ENCODE measurements at places on chromosomes 7 and 10.

DNA sequence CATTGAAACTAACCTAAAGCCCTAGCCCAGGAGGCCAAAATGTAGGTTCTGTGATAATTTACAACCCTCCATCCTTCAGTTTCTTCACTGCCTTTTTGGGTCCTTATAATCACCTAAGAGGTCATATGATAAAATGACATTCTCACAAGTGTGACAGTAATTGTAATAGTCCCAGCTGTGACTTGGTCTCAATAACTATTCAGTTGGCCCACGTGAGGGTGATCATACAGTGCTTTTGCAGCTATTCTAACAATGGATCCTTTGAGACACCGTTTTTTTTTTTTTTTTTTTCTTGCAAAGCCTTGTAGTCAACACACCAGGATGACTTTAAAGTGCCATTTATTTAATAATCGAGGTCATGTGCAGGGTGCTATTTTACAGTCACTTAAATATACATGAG is 760.0 kb downstream of the PHTF2 start:
- DNase-seq: no peak

GRCh38 chr10:90197766-90198165 is 496.4 kb downstream of the KIF20B start:
- no peak for DNase-seq

GRCh38 chr7:82018226-82018625 is 248.4 kb upstream of the HGF start:
- DNase-seq: no peak

- no peak for DNase-seq
Observed at GRCh38 chr10:62073429-62073828, 171.9 kb downstream of the ARID5B start.

DNA sequence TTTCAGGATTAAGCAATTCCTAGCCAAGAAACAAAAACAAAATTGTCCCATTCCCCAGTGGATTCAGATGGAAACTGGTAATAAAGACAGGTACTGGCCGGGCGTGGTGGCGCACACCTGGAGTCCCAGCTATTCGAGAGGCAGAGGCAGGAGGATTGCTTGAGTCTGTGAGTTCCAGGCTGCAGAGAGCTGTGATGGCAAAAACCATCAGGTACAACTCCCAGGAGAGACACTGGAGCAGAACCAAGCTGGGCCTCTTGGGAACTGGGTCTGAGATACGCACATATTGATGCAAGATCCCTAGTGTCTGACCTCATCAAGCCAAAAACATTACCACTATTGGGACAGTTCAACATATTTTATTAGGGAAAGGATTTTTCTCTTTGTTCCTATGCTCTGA is 84.0 kb upstream of the ANLN start:
- DNase-seq: no peak

- DNase-seq: no peak
Observed at GRCh38 chr10:96376483-96376882, 17.7 kb upstream of the OPALIN start.

GRCh38 chr10:60629332-60629731 is 148.9 kb upstream of the CDK1 start:
- no peak for DNase-seq

DNA sequence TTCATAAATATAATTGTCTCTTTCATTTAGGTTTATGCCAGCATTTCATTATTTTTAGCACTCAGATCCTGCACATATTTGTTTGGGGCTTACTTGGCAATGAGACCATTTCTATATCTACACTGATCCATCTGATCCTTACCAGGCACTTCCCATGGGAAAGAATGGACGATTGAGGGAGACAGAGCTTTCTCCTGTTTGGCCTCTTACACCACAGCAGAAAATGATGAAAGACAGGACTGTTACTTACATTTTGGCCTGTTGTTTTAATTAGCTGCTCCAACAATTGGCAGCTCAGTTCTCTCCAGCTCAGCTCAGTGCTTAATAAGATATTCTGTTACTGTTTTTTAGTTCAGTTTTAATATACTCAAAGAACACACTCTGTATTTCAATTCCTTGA is 77.6 kb upstream of the RSU1 start:
- no peak for DNase-seq

DNA sequence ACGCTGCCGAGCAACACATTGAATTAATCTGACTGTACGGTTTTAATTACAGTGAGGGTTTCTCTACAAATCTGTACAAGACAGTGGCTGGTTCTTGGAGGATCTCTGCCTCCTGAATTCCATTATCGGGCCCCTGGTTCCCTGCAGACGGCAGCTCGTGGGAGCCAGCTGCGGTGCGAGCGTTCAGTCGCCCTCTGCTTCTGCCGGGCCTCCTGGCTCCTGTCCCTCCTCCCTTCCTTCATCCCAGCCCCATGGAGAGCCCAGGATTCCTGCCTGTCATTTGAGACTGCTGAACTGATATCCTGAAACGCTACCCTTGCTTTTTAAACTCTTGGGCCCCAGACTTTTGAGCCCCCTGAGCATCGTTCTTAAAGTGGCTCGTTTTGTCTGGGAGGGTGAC is 6.6 kb upstream of the DLX6 start:
- DNase-seq: no peak

GRCh38 chr10:119225083-119225658 is 17.8 kb downstream of the GRK5 start:
- no peak for DNase-seq

DNA sequence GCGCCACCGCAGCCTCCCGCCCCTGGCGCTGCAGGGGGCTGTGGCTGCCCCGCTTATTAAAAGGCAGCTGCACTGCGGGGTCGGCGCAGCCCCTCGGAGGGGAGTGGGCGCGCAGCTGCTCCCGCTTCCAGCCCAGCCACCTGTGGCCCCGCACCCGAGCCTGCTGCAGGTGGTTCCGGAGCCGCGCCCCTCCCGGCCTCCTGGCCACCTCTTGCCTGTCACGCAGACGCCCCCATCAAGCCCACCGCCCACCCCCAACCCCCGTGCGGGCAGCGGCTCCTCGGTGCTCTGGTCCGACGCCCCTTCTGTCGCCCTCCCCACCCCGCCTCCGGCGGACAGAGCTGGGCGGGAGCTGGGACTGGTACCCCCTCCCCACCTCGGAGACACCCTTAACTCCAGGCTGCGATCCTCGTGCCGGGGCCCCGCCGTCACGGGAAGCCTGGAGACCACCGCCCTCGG is 549 bp downstream of the CALY start:
- no peak for DNase-seq

- no peak for DNase-seq
Observed at GRCh38 chr7:50358041-50358705, 53.7 kb downstream of the IKZF1 start.

GRCh38 chr10:59695637-59696036 is 14.0 kb downstream of the SLC16A9 start:
- no peak for DNase-seq

DNA sequence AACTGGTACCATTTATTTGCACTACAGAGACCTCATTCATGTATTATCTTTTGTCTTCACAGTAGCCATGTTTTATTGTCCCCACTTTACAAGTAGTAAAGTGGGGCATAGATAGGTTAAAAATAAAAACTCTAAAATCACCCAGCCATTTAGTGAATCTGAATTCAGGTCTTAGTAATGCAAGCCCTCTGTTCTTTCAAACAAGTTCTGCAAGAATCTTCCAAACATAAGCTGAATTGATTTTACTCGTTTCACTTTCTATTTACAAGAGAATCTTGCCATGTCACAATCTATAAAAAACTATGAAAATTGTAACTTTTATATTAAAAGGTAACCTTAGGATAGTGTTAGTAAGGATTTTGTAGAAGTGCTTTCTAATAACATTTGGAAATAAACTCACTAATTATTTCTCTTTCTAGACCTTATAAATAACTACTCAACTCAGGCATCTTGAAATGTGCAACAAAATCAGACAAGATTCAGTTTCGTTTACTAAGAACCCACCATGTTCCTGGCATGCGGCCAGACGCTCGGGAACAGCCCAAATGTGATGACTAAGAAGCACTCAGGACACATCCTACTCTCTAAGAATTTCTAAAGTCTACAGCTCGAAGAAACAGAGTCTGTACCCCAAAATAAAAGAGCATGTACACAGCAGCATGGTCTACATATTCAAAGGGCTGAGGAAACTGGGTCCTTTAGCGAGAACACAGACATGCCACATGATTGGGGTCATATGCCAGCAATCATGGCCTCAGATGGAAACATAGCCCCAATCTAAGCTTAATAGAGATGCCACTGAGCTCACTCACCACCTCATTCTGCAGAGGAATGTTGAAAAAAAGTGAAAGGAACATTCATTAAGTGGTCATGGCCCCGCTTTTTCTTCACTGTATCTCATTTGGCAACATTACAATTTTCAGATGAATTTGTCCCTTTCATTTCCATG is 167.6 kb downstream of the AMPH start:
- no peak for DNase-seq

Data from liver (tissue), 10 donors.